ENCODE measurements at places on chromosomes 4 and X.

DNA sequence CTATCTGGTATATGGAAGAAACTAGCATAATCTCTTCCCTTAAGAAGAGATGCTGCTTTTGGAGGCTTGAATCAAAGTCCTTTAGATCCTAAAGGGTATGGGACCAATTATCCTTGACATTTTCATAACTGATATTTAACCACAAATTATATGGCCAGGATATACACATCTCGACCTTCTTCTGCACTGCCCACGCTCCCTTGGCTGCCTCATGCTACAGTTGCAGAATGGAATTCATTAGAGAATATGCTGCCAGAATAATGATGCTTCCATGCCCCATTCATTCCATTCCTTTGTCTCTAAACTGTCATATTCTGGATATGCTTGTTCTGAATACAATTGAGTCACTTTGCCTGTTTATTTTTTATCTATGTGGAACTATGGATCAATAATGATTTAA lies 157.1 kb upstream of the PACRGL start:
- DNase-seq = no peak

DNA sequence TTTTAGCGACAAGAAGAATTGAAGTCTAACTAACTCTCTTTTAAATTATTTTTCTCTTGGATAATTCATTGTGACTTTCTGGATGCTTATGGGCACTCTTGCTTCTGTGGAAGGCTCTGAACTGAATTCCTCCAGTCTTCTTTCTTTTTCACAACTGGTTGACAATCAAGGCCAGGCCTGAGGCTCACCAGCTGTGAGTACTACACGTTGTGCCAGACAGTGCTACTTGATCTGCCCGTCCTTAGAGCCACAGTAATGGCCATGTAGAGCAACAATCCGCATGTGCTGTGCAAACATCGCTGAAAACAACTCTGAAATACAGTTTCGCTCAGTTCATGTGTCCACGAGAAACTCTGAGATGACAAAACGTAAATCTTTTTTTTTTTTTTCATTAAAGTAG lies 1336.3 kb upstream of the AGA start:
- no peak for DNase-seq

GRCh38 chr4:16606691-16607090 lies 291.8 kb downstream of the LDB2 start:
- no peak for DNase-seq

DNA sequence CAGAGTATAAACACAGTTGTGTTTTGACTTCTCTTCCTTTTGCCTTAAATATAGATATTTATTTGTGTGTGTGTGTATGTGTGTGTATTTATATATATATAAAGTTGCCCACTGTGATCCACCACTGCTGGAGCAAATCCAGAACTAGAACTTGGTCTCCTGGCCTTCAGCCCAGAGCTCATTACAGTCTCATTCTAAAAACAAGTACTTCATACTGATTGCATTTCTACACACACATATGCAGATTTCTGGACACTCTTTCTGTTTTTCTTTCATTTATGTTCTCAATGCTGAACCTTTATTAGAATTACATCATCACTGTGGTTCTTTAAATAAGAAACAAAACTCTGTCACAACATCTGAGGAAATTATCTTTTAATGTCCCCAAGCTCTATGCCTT lies 381 bp downstream of the TXK start:
- no peak for DNase-seq

GRCh38 chr4:20428436-20429160 lies 176.9 kb downstream of the SLIT2 start:
- DNase-seq = peak; percentile 7

DNA sequence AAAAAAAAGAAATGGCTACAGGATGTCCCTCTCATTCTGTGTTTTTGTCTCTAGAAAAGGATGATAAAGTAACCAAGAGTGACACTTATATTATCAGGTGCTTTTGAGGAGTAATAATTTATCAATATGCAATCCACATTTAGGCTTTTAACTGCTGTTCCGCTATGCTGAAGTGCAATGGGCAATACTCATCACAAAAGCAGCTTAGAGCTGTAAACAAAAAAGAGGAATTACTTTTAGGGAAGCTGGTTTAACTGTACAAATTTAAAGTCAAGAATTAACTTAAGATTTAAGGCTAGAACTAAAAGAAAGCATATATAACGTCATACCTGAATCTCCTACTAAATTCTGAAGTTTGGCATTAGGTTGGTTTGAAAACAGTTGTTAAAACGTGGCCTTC lies 93.5 kb upstream of the DDX3X start:
- no peak for DNase-seq

- no peak for DNase-seq
These were observed 10.0 kb upstream of the CWH43 start for GRCh38 chr4:48976041-48976440.

- no peak for DNase-seq
These were observed 3.3 kb upstream of the CXCR3 start for GRCh38 chrX:71621603-71622002.

- DNase-seq = no peak
These were observed 7.6 kb upstream of the CXCL5 start for GRCh38 chr4:74006009-74006476.

- peak; percentile 87 for DNase-seq
These were observed 155.7 kb downstream of the SNCA start for GRCh38 chr4:89681219-89681618.

- DNase-seq = no peak
These were observed 74.8 kb downstream of the WWC2 start for GRCh38 chr4:183173580-183174526.

DNA sequence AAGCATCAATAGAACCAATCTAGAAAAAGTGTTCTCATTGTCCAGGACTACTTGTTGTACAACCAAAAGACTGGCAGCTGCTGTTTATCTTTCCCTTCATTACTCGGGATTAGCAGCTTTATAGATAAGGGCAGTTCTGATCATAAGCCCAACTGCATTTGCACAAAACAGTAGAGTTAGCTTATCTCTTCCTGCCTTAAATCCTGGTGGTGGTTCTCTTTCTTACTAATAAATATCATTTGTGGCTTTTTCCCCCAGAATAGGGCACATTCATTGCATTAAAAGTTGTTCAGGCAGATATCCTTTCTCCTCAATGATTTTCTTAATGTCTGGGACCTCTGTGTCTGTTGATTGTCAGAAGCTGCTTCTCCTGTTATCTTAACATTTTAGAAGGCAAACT lies 20.2 kb upstream of the RRAGB start:
- DNase-seq = no peak

DNA sequence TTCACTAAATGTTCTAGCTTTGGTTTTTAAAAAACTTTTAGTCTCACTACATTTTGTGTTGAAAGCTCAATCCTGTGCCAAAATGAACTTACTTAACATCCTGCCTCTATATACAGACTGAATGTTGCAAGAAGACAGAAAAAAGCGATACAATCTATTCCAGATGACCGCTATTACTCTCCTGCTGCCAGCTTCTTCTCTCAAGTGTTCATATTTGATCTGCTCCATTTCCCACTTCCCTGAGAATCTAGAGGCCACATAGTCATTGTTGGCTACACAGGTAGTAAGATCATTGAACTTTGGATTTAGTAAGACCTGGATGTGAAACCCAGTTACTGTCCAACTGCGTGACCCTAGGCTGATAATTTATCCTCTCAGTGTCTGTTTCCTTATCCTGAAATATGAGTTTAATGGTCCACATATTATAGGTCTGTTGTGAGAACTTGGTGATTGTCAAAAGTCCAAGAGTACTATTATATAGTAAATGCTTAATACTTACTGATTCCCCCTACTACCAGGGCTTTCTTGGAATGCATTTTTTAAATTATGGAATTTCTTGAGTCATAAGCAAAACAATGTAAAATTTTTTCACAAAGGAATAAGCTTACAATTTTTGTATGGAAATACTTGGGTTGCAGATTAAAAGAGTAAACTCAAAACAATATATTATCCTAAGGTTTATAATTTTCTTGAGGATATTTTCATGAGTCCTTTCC lies 976.8 kb upstream of the ADGRL3 start:
- no peak for DNase-seq

- peak; percentile 90 for DNase-seq
These were observed 195.7 kb upstream of the CASK start for GRCh38 chrX:42119076-42119475.

DNA sequence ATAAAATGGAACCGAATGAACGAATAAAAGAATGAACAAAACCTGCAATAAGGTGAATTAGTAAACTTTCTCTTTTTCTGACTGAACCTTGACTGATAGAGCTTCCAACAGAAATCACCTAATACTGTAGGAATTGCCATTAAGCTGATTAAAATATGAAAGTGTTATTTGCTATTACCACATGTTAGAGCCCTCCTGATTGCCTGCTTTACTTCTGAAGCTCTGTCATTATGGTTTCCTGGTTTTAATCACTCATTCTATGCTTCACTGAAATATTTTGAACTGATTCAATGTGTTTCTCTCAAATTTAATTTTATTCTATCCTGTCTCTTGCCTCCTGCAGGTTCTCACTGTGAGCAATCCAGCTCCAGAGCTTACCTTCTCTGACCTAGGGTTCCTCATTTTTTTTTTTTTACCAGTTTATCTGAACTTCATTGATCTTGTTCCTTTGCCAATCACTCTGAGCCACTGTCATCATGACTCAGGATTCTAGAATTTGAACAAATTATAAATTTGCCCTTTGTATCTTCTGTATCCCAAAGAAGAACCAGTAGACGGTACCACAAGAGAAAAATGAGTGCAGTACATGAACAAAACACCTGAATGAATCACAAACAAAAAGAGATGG lies 48.1 kb upstream of the UGT2B15 start:
- no peak for DNase-seq

DNA sequence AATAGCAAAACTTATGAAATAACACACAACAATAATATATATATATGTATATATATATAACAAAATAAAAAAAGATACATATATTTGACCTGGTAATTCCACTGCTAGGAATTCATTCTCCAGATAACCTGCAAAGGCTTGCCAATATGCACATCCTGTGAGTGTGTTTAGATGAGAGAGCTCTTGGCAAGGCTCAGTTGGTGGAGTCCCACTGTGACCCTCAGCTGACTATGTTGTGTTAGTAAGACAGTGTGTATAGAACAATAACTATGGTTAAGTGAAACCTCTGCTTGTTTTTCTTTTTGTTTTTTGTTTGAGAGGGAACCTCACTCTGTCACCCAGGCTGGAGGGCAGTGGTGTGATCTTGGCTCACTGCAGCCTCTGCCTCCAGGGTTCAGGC lies 39.5 kb upstream of the RBMX start:
- no peak for DNase-seq

GRCh38 chr4:2285613-2286381 lies 23.9 kb upstream of the MXD4 start:
- DNase-seq = no peak

GRCh38 chr4:152468408-152468807 lies 67.5 kb downstream of the FBXW7 start:
- no peak for DNase-seq
